ENCODE measurements at places on chromosomes 11 and 22. TPM values are rescaled to one million over a fixed set of nuclear protein-coding genes. Genes with fewer than 3 reads are reported as not detected.

DNA sequence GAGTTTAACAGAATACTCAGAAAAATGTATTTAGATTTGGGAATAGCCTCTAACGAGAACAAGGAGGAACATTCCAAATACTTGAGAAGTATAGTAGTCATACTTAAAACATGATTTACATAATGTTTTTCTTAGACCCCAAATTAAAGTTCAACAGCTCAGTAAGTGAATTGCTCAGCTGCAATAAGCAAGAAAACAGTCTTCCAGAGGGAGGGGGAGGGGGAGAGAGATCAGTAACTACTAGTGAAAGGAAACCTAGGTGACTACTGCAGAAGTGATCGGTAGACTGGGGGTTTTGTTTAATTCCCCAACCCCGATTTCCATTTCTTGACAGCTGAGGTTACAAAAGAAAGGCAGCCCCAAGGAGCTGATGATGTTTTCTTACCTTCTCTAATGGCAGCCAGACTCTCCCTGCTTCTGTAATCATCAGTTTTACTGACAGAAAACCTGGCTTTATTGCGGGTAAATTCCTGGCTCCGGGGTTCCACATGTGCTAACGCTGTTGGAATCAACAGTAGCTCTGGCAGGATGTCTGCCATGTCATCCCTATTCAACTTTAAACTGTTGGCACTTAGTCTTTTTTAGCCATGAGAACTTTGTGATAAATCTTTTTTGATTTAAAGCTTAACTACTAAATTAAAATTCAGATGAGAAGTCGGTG is 82.4 kb upstream of the BIRC3 start:
- H3K36me3 ChIP-seq: 0 out of 2 replicates have a peak, but pooled peaks cover 2% of the 10 kb centered on the region
- peaks cover 4% of the 10 kb centered on the region for H3K4me1 ChIP-seq
- H3K4me3 ChIP-seq: no peak overlapping the region
- no peak for DNase-seq
- no peaks in the 10 kb centered on the region for H3K27me3 ChIP-seq

- no peak overlapping the region for H3K4me3 ChIP-seq
- peaks cover 5% of the 10 kb centered on the region for H3K4me1 ChIP-seq
- H3K27ac ChIP-seq: no peak overlapping the region
- peak; percentile 59 for DNase-seq
- no peaks in the 10 kb centered on the region for H3K36me3 ChIP-seq
Observed at GRCh38 chr11:124536520-124536919, 6.9 kb downstream of the OR8B12 start.

GRCh38 chr11:134730101-134730500 is 318.1 kb upstream of the B3GAT1 start:
- H3K36me3 ChIP-seq: no peaks in the 10 kb centered on the region
- peaks cover 22% of the 10 kb centered on the region for H3K4me1 ChIP-seq
- no peak overlapping the region for H3K4me3 ChIP-seq
- H3K27me3 ChIP-seq: no peaks in the 10 kb centered on the region
- no peak overlapping the region for H3K27ac ChIP-seq
- DNase-seq: no peak

GRCh38 chr11:87141980-87142514 is 104.3 kb downstream of the TMEM135 start:
- 0 out of 2 replicates have a peak, but pooled peaks cover 2% of the 10 kb centered on the region for H3K4me1 ChIP-seq
- H3K4me3 ChIP-seq: no peak overlapping the region
- no peak overlapping the region for H3K27ac ChIP-seq
- DNase-seq: no peak
- 0 out of 2 replicates have a peak, but pooled peaks cover 3% of the 10 kb centered on the region for H3K36me3 ChIP-seq
- H3K27me3 ChIP-seq: no peaks in the 10 kb centered on the region

DNA sequence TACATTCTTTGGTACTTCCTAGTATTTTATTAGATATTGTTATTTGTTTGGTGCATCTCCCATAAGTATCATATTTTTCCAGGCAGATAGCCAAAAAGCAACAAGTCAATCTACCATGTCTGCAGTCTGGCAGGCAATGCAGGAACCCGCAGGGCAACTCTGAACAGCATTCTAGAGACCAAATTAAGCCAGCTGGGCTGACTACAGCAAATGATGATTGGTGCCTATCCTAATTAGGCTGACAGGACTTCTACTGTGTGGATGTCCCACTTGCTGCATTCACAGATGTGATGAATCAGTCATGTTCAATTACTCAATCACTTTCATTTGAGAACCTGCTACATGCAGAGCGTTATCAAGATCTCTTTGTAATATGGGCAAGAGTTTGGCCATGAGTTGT is 40.3 kb upstream of the AMOTL1 start:
- no peak for DNase-seq
- H3K36me3 ChIP-seq: no peaks in the 10 kb centered on the region
- no peak overlapping the region for H3K4me3 ChIP-seq
- H3K27me3 ChIP-seq: no peaks in the 10 kb centered on the region

- no peak overlapping the region for H3K27ac ChIP-seq
- DNase-seq: no peak
- no peaks in the 10 kb centered on the region for H3K27me3 ChIP-seq
Observed at GRCh38 chr11:92845805-92846204, 123.6 kb upstream of the MTNR1B start.

DNA sequence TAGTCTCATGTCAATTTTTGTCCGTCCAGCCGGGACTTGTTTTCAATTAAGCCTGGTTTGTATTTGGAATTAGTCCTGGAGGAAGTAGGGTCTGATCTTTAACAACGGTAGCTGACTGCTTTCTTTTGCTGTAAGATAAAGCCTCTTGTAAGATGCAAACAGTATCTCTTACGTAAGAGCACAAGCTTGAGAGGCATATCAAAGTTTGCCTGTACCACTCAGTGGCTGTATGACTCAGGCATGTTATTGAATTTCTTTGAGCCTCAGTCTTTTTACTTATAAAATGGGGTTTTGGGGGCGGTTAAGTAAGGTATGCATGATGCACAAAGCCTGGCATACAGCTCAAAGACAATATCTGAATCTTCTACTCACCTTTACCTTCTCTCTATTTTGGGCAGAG is 198.4 kb upstream of the NARS2 start:
- no peak overlapping the region for H3K4me3 ChIP-seq
- H3K36me3 ChIP-seq: no peaks in the 10 kb centered on the region
- no peak for DNase-seq
- no peaks in the 10 kb centered on the region for H3K27me3 ChIP-seq
- H3K4me1 ChIP-seq: no peaks in the 10 kb centered on the region
- no peak overlapping the region for H3K27ac ChIP-seq

DNA sequence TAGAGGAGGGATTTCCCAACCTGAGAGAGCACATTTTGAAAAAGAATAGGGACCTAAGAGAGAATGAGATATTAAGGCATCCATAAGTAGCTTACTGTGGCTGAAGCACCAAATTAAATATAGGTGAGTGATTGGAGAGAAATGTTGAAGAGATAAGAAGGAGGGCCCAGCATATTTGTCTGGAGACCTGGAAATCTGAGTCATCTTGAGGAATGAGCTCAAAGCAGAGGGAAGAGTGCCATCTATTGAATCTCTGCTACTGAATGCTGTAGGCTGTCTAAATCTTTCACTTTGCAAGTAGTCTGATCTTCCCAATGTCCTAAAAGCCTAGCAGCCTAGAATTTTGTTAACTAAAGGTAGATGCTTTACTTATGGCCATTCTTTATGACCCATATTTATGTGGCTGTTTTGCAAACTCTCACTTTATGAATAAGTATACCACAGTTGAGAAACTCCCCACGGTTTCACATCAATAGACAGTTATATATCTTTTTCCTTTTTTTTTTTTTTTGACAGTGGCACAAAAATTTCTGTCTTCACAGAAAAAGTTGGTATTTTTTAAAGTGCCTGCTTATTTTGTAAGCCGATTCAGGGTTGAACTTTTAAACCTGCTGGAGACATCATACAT is 2093.5 kb downstream of the LRRC4C start:
- H3K27ac ChIP-seq: no peak overlapping the region
- DNase-seq: no peak
- no peaks in the 10 kb centered on the region for H3K4me1 ChIP-seq
- H3K27me3 ChIP-seq: no peaks in the 10 kb centered on the region

DNA sequence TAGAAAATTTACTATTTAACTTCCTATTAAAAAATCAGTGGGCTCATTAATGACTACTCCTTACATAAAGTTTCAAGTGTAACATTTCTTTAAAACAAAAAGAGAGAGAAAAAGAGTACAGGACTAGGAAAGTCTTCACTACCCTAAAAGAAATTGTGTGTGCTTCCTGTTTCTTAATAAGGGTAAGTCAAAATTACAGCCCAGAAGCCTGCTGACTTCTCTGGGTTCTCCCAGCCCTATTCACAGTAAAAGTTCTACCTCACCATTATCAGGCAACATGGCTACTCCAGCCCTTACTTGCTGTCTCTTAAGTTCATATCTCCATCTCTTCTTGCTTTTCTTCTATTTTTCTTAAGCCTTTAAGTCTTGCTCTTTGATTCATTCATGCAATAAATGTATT is 20.3 kb upstream of the ZC3H12C start:
- H3K27ac ChIP-seq: no peak overlapping the region
- peaks cover 3% of the 10 kb centered on the region for H3K4me1 ChIP-seq
- H3K27me3 ChIP-seq: no peaks in the 10 kb centered on the region
- DNase-seq: no peak
- H3K4me3 ChIP-seq: no peak overlapping the region

DNA sequence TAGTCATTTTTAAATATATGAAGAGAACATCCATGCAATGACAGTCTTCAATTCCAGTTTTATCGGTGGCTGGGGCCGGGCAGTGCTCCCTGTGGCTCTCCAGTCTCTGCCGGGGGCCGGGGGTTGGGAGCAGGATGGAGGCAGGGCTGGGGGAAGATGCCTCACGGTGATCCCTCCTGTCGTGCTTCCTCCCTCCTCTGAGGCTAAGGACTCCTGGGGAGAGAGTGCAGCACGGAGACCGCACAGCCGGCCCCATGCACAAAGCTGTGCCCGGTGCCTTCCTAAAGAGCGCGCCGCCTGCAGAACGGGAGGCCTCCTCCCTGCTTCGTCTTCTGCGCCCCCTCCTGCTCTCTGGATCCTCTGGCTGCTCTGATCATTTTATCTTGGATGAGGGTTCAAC is 20.5 kb downstream of the GAL start:
- no peak for DNase-seq
- H3K4me3 ChIP-seq: no peak overlapping the region
- no peak overlapping the region for H3K27ac ChIP-seq
- H3K27me3 ChIP-seq: no peaks in the 10 kb centered on the region
- no peaks in the 10 kb centered on the region for H3K36me3 ChIP-seq

DNA sequence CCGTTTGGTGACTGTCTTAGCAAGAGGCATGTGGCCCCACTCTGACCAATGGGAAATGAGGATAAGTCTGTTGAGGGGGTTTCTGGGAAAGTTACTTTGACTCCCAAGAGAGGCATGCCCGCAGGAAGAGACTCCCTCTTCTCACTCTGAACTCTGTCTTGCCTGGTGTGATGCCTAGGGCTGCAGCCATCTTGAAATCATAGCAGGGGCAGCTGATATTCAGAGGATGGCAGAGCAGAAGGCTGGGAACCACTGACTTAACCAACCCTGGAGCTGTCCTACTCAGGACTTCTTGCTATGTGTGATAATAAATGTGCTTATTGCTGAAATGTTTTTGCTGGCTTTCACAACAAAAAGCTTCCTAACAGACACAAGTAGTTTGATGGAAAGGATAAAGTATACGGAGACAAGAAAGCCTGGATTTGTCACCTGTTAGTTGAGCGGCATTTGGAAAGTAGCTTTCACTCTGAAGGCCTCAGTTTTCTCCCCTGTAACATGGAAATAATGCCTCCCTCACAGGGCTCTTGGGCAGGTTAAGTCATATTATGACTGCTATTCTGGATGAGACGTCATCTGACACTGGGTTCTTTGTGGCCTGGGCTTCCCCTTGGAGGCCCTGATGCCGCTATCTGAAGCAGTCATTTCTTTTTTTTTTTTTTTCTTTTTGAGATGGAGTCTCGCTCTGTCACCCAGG is 128.5 kb downstream of the CEP164 start:
- no peaks in the 10 kb centered on the region for H3K27me3 ChIP-seq
- H3K36me3 ChIP-seq: no peaks in the 10 kb centered on the region
- H3K4me3 ChIP-seq: no peak overlapping the region
- H3K27ac ChIP-seq: no peak overlapping the region

- no peak for DNase-seq
- no peak overlapping the region for H3K27ac ChIP-seq
- H3K36me3 ChIP-seq: no peaks in the 10 kb centered on the region
- H3K4me1 ChIP-seq: peaks cover 11% of the 10 kb centered on the region
Observed at GRCh38 chr11:407651-408123, 7.1 kb downstream of the SIGIRR start.

- no peaks in the 10 kb centered on the region for H3K36me3 ChIP-seq
- H3K27ac ChIP-seq: no peak overlapping the region
- H3K4me1 ChIP-seq: 0 out of 2 replicates have a peak, but pooled peaks cover 4% of the 10 kb centered on the region
- no peak overlapping the region for H3K4me3 ChIP-seq
- H3K27me3 ChIP-seq: no peaks in the 10 kb centered on the region
- DNase-seq: no peak
Observed at GRCh38 chr11:122593473-122594420, 61.8 kb upstream of the UBASH3B start.

- peak within 1 kb of the TSS; percentile 90 for H3K4me3 ChIP-seq
- H3K27ac ChIP-seq: peak within 1 kb of the TSS; percentile 58
- H3K36me3 ChIP-seq: no peaks in the 10 kb centered on the region
Observed at GRCh38 chr11:67468759-67469507, at the start of gene TMEM134. TSS of gene TMEM134 (minus strand) at chr11:67469251. CDS start at chr11:67469192, 59 bp downstream.

DNA sequence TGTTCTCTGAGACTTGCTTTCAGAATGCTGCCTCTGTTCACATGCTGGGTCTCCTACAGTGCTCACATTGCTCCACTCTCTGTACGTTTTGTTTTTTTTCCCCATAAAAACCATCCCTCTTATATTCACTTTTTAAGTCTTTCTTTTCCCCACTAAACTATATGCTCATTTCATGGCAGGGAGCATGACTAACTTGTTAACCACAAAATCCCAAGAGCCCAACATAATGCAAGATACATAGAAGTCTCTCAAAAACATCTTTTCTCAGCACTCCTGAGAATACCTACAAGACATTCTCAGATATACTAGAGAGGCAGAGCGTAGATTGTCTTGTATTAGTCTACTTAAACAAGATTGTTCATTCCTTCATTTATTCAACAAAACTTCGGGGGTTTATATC is 73.3 kb downstream of the FAM76B start:
- H3K4me3 ChIP-seq: no peak overlapping the region
- H3K27me3 ChIP-seq: no peaks in the 10 kb centered on the region
- H3K4me1 ChIP-seq: no peaks in the 10 kb centered on the region
- DNase-seq: no peak

The C11orf42 gene
- total RNA-seq: not detected

The RIBC2 gene
- 1.8 TPM for total RNA-seq

The LGALS1 gene
- total RNA-seq: 14.9 TPM

The TNNT3 gene
- total RNA-seq: not detected

The INS gene
- total RNA-seq: not detected

The FZD4 gene
- total RNA-seq: 7.1 TPM
